Cardiac atrium fibroblast (primary cell): ENCODE measurements at places on chromosomes 12 and 14. TPM values are rescaled to one million over a fixed set of nuclear protein-coding genes. Genes with fewer than 3 reads are reported as not detected.

NEUROD4 gene
- total RNA-seq = not detected in 2 replicates

PTGER2 gene
- total RNA-seq = 1.6 and 1.8 TPM in 2 replicates

LHX5 gene
- not detected in 2 replicates for total RNA-seq

FGD4 gene
- 9.0 and 11.8 TPM in 2 replicates for total RNA-seq

RFX4 gene
- total RNA-seq = not detected in 2 replicates

ALDH1L2 gene
- 78.3 and 89.9 TPM in 2 replicates for total RNA-seq

B4GALNT1 gene
- 0.16 and 0.18 TPM in 2 replicates for total RNA-seq
